ENCODE measurements at places on chromosomes 2 and 18.
A peak's percentile ranks its signal among the peaks of the same experiment; 100 is the strongest.

- DNase-seq: no peak
These were observed 88.0 kb downstream of the ZCCHC2 start for GRCh38 chr18:62610701-62611411.

DNA sequence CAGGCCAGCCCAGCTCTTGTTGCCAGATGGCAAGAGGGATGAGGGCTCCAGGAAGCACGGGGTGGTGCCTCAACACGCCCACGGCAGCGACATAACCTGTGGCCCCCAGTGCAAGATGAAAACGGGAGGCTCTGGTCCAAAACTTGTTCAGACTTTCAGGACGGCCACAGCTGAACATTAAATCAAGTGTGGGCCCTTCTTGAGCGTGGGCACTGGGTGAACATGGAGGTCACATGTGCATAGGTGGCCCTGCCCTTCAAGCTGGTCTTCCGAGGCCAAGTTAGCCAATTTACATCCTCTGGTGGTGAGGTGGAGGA is 77.5 kb downstream of the NDUFA10 start:
- DNase-seq: no peak

- no peak for DNase-seq
These were observed 170.8 kb downstream of the PMAIP1 start for GRCh38 chr18:60070631-60071030.

- no peak for DNase-seq
These were observed 61.5 kb downstream of the PTPN4 start for GRCh38 chr2:119821266-119821665.

DNA sequence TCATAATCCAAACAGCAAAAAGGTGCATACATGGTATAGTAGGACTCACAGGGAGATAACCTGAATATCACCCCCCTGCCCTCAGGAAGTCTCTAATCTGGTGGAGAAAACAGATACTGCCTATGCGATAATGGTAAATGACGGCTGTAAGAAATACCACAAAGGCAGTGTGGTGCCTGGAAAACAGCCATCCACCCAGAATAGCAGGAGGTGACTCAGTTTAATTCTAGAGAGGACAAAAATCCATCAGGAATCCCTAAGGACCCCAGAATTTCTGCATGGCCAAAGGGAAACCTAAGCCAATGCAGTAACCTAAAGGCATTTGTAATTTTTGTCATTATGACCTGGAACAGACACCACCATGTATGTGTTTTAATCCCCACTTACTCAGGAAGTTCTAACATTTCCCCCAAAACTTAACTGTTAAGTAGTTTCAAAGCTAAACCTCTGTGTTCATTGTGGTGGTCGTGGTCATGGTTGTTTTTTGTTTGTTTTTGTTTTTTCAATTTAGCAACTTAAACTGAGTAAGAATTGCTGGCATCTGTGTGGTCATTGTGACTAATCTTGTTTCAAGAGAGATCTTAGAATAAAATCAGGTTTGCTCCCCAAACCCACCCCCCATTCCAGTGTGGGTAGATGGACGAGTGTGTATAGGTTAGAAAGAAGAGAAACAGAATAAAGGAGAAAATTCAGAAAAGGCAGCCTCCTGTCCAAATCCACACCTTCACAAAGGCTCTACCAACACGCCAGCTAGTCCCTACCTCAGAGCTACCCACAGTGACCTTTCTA is 121.5 kb upstream of the CDCA7 start:
- DNase-seq: no peak

DNA sequence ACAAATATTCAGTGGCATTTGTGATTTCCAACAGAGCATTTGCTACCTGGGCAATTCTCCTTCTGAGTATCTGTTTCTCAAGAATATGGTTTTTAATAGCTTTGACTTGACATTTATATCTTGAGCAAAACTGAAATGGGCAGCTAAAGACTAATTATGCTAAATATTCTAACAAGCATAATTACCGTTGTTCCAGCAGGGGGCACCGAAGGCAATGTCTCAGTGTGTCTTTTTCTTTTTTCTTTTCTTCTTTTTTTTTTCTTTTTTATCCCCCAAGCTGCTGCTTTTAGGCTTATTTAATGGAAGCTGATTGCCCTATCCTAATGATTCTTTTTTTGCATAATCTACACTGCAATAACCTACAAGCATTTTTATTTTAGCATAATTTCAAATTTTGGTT is 138.9 kb upstream of the NABP1 start:
- DNase-seq: peak; percentile 13

DNA sequence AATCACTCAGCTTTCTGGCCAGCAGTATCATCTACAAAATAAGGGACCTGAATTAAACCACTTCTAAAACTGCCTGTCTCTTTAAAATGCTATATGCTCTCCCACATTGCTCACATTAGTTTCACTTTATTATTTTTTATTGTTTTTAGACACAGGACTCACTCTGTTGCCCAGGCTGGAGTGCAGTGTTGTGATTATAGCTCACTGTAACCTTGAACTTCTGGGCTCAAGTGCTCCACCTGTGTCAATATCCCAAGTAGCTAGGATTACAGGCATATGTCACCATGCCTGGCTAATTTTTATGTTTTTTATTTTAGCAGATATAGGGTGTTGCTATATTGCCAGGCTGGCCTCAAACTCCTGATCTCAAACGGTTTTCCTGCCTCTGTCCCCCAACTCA is 591.3 kb upstream of the ZNF804A start:
- DNase-seq: no peak

DNA sequence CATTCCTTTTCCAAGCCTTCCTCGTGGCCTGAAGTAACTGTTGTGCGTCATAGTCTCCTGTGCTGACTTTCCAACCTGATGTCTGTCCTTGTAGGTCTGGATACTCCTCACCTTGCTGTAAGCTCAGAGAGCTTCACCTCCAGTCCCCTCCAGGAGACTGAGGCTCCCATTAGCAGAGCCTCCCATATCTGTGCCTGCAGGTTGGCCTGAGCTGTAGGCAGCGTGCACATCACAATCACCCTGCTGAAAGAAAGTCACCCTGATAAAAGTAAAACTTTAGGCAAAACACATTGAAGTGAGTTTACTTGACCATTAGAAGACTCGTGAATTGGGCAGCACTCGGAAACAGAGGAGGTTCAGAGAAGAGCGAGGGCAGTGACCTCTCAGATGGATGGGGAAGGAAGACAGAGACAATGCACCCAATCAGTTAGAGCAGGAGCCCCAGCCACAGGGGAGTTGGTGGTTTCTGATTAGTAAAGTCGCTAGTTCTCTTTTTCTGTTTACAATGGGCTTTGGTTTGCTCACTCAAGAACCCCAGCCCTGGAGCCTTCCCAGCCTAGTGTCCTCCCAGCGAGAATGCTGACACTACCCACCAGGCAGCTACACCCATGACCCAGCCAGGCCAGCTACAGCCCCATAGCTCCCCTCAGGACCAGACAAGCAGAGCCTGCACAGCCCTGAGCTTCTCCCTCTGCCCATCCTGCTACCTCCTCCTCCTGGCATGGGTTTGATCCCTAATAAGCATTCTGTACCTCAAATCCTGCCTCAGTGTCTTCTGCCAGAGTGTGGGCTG is 12.1 kb upstream of the TPO start:
- no peak for DNase-seq

GRCh38 chr2:127561371-127561770 is 25.9 kb downstream of the MYO7B start:
- DNase-seq: no peak
